ENCODE measurements at places on chromosomes 5 and 9.
A peak's percentile ranks its signal among the peaks of the same experiment; 100 is the strongest.

DNA sequence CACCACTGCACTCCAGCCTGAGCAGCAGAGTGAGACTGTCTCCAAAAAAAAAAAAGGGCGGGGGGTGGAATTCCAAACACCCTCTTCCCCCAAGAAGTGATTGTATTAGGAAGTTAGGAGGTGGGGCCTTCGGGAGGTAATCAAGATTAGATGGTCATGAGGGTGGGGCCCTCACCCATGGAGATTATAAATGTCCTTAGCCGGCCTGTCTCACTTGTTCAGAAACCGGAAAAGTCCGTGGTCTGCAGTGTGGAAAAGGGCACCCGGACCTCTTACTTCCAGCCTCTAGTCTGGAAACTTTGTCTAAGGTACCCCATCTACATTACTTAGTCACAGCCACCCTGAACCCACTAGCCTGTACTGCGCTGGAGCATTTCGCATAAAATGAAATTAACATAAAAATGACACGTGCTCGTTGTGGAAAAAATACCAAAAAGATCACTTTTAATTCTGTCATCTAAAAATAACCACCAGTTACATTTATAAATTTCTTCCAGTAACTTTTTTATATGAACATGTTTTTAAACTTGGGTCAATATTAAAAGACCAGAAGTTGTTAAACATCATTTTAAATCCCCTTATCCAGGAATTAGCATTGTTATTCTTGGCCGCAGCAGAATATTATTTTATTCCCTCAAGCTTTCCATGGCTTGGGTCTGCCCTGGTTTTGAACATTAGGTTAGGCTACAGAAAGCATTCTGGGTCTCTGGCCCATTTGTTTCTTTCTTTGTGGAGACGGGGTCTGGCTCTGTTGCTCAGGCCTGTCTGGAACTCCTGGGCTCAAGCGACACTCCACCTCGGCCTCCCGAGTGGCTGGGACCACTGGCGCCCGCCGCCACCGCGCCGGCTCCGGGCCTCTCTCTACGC, 1.2 kb upstream of the CKS2 start:
- no peak for DNase-seq
- no peaks in the 10 kb centered on the region for H3K36me3 ChIP-seq
- peaks cover 8% of the 10 kb centered on the region for H3K4me1 ChIP-seq
- H3K4me3 ChIP-seq, result peak overlapping the region; percentile 85

- peaks cover 59% of the 10 kb centered on the region for H3K27me3 ChIP-seq
- no peaks in the 10 kb centered on the region for H3K36me3 ChIP-seq
- H3K4me3 ChIP-seq, result peak within 1 kb of the TSS; percentile 57
- no peak for DNase-seq
- H3K4me1 ChIP-seq, result peaks cover 8% of the 10 kb centered on the region
Observed at GRCh38 chr5:175444060-175444904, at the start of gene DRD1. DRD1 (minus strand) TSS chr5:175444182; CDS start chr5:175443099, 1,083 bp downstream.

GRCh38 chr9:129435291-129435690, 185.6 kb downstream of the C9orf50 start:
- DNase-seq, result no peak
- no peaks in the 10 kb centered on the region for H3K36me3 ChIP-seq
- no peak overlapping the region for H3K27ac ChIP-seq
- H3K27me3 ChIP-seq, result no peaks in the 10 kb centered on the region

DNA sequence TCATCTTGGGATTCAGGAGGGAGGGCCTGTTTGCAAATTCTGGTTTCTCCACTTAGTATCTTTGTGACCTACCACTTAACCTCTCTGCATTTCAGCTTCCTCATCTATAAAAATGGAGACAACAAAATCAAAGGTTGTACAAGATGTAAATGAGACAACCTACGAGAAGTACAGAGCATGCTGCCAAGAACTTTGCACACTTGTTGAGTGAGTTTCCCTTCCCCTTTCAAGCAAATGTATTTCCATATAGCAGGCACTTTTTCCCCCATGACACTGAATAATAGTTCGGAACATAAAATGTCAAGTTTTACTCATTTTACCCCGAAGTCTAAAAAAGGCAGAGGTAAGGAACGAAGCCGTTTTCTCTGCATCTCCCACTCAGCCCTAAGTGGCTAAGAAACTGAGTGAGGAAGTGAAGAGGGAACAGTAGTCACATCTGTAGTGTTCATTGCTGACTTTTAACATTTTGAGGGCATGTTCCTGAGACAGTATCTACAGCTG, 159.0 kb downstream of the TLE1 start:
- no peaks in the 10 kb centered on the region for H3K4me1 ChIP-seq
- no peak overlapping the region for H3K27ac ChIP-seq
- no peak overlapping the region for H3K4me3 ChIP-seq
- DNase-seq, result no peak

GRCh38 chr5:149419859-149420544, 40.9 kb upstream of the IL17B start:
- no peak for DNase-seq
- H3K27me3 ChIP-seq, result no peaks in the 10 kb centered on the region
- peaks cover 26% of the 10 kb centered on the region for H3K4me1 ChIP-seq
- no peaks in the 10 kb centered on the region for H3K36me3 ChIP-seq

DNA sequence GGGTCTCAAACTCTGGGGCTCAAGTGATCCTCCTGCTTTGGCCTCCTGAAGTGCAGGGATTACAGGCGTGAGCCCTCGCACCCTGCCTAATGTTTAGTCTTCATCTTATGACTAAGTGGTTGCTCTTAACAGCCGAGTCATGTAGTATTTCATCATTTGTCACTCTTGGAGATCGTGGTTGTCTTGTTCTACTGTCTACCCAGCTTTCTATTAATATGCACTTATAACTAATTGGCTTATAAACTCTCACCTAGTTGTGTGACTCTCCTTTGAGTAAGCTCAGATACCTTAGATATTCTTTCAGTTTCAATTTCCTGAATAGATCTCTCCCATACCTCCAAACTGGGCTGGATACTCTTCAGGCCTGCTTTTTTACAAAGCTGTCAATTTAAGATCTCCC, 19.9 kb downstream of the SLC44A1 start:
- no peak for DNase-seq
- no peak overlapping the region for H3K27ac ChIP-seq
- H3K36me3 ChIP-seq, result no peaks in the 10 kb centered on the region
- no peaks in the 10 kb centered on the region for H3K4me1 ChIP-seq
- H3K4me3 ChIP-seq, result no peak overlapping the region

- H3K36me3 ChIP-seq, result no peaks in the 10 kb centered on the region
- no peak for DNase-seq
- no peaks in the 10 kb centered on the region for H3K4me1 ChIP-seq
- no peak overlapping the region for H3K27ac ChIP-seq
- H3K27me3 ChIP-seq, result no peaks in the 10 kb centered on the region
Observed at GRCh38 chr5:145743396-145744061, 91.6 kb downstream of the PRELID2 start.

- no peaks in the 10 kb centered on the region for H3K4me1 ChIP-seq
- H3K27ac ChIP-seq, result no peak overlapping the region
- no peak overlapping the region for H3K4me3 ChIP-seq
Observed at GRCh38 chr5:76811214-76811613, 7.6 kb upstream of the F2RL1 start.

- no peaks in the 10 kb centered on the region for H3K4me1 ChIP-seq
- no peaks in the 10 kb centered on the region for H3K36me3 ChIP-seq
- no peaks in the 10 kb centered on the region for H3K27me3 ChIP-seq
Observed at GRCh38 chr5:138263581-138263980, 10.8 kb downstream of the GFRA3 start.

DNA sequence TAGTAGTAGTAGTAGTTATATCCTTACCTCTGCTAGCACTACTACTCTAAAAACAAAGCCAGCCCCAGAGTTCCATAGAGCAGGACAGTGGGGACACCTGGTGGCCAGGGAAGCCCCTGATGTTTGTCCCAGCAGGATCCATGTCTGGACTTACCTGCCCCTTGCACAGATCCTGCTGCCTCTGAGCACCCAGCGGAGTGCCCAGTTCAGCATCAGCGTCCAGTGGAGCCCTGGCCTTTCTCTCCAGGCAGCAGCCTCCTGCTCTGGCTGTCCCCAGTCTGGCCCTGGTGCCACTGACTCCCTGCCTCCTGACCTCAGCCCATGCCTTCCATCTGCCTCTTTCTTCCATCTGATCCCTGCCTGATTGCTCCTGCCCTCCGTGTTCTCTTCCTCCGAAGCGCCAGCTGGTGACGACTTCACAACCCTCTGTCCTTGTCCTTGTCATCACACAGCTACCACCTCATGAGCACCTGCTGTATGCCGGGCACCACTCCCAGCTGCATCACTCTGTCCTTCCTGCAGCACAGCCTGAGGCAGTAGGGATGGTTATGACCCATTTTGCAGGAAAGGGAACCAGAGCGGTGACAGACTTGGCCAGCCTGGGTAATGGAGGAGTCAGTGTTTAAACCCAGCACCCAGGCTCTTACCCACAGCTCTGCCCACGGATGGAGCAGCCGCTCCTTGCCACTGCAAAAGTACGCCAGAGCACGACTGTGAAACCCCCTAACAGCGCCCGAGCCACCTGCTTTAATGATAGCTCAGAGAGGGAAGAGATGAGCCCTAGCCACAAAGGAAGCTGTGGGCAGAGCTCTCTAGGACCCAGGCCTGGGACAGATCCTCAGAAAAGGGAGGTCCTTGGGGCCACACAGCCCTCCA, 11.5 kb downstream of the SARDH start:
- H3K36me3 ChIP-seq, result no peaks in the 10 kb centered on the region
- no peak overlapping the region for H3K4me3 ChIP-seq
- no peaks in the 10 kb centered on the region for H3K27me3 ChIP-seq

- H3K4me1 ChIP-seq, result no peaks in the 10 kb centered on the region
- no peak overlapping the region for H3K27ac ChIP-seq
- H3K27me3 ChIP-seq, result no peaks in the 10 kb centered on the region
- no peak overlapping the region for H3K4me3 ChIP-seq
- DNase-seq, result no peak
Observed at GRCh38 chr9:110016340-110016739, 191.6 kb downstream of the C9orf152 start.

GRCh38 chr9:97666907-97667686, 30.0 kb downstream of the XPA start:
- H3K27me3 ChIP-seq, result no peaks in the 10 kb centered on the region
- no peak overlapping the region for H3K4me3 ChIP-seq
- no peak for DNase-seq
- H3K36me3 ChIP-seq, result peaks cover 6% of the 10 kb centered on the region
- no peaks in the 10 kb centered on the region for H3K4me1 ChIP-seq

DNA sequence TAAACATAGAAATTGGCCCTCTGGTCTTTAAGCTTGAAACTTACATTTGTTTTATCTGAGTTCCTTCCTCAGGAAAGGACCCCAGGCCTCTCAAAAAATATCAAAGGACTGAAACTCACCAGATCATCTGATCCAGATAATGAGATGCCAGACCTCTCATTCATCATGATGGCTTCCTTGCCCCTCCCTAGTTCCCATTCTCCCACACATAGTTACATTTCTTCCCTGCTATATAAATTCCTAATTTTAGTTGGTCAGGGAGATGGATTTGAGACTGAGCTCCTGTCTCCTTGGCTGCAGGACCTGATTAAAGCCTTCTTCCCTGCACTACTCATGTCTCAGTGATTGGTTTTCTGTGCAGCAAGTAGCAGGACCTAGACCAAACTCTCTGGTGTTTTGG, 119.4 kb upstream of the SPIN1 start:
- H3K4me1 ChIP-seq, result no peaks in the 10 kb centered on the region
- H3K4me3 ChIP-seq, result no peak overlapping the region
- DNase-seq, result no peak
- H3K36me3 ChIP-seq, result no peaks in the 10 kb centered on the region
- no peaks in the 10 kb centered on the region for H3K27me3 ChIP-seq

DNA sequence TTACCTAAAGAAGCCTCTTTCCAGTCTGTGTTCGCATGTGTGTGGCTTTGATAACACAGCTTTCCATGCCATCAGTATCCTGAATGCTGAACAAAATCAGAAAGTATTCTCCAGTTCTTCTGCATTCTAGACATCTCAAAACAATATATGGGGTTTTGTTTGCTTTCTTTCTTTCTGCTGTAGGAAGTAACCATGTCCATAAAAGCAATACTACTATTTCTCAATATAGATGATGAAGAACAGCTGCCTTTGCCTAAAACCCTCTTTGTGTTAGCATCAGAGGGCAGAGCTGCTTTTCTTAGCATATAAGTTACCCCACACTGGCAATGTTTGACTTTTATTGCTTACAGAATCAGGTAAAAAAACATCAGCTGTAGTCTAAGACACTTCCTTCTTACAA, 963.6 kb downstream of the CDH12 start:
- no peak overlapping the region for H3K4me3 ChIP-seq
- no peak for DNase-seq
- H3K27me3 ChIP-seq, result no peaks in the 10 kb centered on the region

DNA sequence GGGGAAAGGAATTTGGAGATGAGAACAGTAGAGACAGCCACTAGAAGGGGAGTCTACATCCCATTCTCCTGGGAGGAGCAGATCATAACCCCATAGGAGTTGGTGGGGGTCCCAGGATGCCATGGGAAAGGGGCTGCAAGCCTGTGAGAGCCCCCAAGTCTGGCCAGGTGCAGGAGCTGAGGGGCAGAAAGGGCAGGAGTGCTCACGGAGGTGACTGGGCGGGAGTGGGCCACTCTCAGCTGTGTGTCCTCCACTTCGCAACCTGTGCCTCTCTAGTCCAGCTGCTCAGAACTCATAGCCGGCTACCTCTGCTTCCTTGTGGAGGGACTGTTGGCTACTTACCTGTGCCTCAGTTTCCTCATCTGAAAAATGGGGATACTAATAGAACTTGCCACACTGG, 263.9 kb downstream of the FSTL4 start:
- H3K4me1 ChIP-seq, result no peaks in the 10 kb centered on the region
- DNase-seq, result no peak
- no peak overlapping the region for H3K27ac ChIP-seq
- H3K4me3 ChIP-seq, result no peak overlapping the region
- H3K27me3 ChIP-seq, result no peaks in the 10 kb centered on the region
- no peaks in the 10 kb centered on the region for H3K36me3 ChIP-seq

GRCh38 chr5:54388409-54388808, 67.1 kb upstream of the HSPB3 start:
- no peak for DNase-seq
- no peak overlapping the region for H3K27ac ChIP-seq
- no peak overlapping the region for H3K4me3 ChIP-seq
- H3K27me3 ChIP-seq, result no peaks in the 10 kb centered on the region
- H3K4me1 ChIP-seq, result no peaks in the 10 kb centered on the region
- no peaks in the 10 kb centered on the region for H3K36me3 ChIP-seq

GRCh38 chr5:56409331-56410190, 176.4 kb upstream of the ANKRD55 start:
- no peak for DNase-seq
- no peak overlapping the region for H3K27ac ChIP-seq
- no peaks in the 10 kb centered on the region for H3K36me3 ChIP-seq
- H3K27me3 ChIP-seq, result no peaks in the 10 kb centered on the region
- H3K4me1 ChIP-seq, result no peaks in the 10 kb centered on the region
- H3K4me3 ChIP-seq, result no peak overlapping the region
